ENCODE measurements at places on chromosomes 3 and 15. TPM values are rescaled to one million over a fixed set of nuclear protein-coding genes. Genes with fewer than 3 reads are reported as not detected.

The NR1D2 gene
- total RNA-seq = 21.1 TPM

The GP5 gene
- total RNA-seq = 0.31 TPM

DNA sequence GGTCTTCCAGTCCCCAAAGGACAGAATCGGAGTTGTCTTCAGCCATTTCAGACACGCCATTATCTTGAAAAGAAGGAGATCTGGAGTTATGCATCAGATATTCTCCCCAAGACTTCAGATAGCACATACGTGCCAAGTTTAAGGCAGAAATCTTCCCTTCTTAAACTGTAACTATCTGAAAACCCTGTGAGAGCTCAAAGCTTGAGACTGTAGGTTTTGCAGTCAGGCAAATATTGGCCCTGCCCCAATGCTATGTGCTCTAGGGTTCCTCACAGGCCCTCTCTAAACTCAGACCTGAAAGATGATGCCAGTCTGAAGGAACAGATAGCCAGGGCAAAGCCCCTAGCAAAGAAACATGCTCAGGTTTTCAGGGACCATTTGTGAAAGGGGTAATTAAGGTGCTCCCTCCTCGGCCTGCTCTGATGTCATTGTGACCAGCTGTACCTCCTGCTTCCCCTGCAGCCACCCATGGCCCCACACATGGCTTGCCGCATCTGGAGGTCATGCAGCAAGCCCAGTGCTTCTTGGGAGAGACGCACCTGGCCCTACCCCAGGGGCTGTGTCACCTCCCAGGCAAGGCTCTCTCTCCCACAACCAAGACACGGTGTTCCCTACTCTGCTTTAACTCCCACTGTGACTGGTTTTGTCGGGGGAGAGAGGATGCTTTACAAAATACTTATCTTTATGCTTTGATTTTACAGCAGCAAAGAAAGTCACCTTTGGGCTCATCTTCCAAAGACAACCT is 53.4 kb upstream of the POMGNT2 start:
- DNase-seq = no peak

DNA sequence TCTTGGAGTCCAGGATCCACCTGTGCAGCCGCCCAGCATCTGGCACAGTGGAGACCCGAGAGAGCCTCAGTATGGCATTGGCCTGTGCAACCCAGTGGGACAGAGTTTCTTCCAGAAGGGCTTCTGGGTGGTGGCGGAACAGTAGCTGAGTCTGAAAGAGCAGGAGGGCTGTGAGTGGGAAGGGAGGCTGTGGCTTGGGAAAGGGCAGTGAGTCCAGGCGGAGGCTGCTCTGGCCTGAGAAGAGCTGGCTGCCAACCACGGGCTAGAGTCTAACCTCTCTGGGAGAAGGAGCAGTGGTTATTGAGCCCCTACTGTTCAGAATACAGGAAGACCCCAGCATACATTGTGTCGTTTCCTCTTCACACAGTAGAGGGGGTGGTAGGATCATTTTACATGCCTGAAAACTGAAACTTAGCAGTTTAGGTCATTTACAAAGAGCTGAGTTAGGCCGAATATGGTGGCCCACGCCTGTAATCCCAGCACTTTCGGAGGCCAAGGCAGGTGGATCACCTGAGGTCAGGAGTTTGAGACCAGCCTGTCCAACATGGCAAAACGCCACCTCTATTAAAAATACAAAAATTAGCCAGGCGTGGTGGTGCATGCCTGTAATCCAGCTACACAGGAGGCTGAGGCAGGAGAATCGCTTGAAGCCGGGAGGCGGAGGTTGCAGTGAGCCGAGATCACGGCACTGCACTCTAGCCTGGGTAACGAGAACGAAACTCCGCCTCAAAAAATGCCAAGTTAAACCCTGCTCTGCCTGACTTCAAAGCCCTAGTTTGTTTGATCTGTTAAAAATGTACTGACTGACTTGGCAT is 3.2 kb downstream of the AEN start:
- no peak for DNase-seq

The P2RY13 gene
- total RNA-seq = not detected

Data from myocyte (in vitro differentiated cells).